ENCODE measurements at places on chromosomes 1 and 21.

GRCh38 chr1:36232212-36233095 lies 8.2 kb downstream of the THRAP3 start:
- no peak for DNase-seq

DNA sequence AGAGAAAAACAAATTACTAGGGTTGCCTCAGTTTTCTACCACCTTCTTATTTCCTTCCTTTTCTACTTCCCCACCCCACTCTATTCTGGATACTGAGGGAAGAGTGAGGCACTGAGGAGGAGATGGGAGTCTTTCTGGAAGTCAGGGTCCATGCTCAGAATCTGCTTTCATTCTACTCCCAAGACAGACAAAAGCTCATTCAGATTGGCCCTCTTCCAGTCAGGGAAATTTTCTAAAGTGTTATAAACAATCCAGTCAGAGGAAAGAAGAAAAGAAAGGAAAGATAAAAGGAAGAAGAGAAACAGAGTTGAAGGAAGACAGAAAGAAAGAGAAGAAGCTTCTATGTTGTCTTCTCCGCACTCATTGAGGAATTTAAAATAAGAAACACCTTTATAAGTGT lies 228.6 kb downstream of the COP1 start:
- no peak for DNase-seq

DNA sequence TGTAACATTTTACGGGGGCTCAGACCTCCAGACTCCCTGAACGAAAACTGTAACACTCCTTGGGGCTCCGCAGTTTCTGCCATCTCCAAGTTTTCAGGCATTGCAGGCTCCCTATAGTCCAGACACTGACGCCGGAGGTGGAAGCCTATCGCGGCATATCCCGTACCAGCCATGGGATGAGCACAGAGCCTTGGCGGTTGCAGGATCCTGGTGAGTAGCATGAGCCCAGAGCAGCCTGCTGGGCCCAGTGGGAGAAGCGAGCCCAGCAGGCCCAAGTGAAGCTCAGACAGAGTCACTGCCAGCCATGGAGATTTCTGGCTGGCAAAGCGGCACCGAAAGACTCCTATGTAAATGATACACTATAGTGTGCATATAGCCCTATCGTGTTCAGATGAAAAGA lies 446.8 kb downstream of the COL11A1 start:
- DNase-seq, result no peak

DNA sequence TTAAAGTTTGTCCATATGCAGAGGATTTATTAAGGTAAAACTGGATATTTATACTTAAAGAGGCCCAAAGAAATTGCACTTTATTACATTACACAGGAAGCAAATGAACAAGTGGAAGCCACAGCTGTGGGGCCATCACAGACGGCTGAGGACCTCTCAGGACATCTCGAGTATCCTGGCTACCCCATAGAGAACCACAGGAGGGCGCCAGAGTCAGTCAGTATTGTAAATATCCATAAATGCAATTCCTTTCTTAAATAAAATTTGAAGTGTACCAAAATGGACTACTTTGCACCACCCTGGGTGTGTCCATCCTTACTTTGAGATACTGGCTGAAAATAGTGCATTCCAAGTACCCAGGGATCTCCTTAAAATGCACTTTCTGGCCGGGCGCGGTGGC lies 257.2 kb downstream of the MRPL39 start:
- no peak for DNase-seq

GRCh38 chr1:217673387-217673786 lies 42.2 kb downstream of the SPATA17 start:
- DNase-seq, result no peak

GRCh38 chr1:24258735-24259424 lies 60.3 kb upstream of the GRHL3 start:
- DNase-seq, result no peak

DNA sequence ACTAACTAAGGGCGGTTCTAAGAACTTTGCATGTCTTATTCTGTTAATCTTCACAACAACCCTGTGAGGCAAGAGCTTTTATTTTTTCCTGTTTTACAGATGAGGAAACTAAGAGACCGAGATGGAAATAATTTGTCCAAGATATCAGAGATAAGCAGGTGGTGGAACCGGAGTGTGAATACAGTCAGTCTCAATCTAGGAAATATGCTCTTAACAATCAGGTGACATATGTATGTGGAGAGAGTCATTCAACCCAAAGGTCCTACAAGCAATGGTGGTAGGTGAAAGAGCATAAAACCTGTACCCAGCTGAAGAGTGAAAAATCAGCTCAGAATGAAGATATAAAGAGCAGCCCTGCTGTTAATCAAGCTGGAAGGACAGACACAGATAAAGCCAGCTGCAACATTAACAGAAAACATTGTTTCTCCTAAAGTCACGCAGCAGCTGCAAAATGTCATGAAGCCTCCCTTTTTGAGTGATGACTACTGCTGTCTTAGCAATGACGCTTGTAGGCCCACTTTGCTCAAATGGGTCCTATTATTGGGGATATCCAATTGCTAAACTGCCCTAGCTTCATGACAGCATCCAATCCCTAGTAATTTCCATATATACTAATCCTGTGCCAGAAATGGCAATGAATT lies 30.5 kb upstream of the FCAMR start:
- no peak for DNase-seq

DNA sequence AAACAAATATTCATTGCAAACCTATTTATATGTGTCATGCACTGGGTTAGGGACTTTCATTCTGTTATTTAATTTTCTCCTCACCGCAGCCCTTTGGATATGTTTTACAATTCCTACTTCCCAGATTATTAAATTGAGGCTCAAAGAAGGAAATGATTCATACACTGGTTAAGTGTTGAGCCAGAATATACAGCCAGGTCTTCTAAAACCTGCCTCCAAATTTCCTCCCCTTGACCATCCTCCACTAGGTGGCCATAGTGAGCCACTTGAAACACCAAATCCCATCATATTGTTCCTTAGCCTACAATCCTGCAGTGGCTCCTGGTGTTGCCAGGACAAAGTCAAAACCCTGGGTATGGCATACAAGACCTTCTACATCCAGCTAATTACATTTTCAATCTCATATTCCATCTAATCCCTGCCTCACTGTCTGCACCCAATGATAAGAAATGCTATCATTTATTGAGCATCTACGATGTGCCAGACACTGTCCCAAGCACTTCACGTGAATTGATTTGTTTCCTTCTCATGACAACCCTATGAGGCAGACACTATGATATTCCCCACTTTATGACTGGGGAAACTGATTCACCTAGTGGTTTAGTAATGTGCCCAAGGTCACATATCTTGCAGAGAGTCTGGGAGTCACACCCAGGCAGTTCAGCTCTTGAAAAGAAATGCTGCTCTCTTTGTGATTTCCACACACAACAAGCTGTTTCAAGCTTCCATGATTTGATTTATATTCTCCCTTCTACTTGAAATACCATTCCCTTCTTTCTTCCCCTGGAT lies 23.6 kb upstream of the KIRREL1 start:
- DNase-seq, result no peak

DNA sequence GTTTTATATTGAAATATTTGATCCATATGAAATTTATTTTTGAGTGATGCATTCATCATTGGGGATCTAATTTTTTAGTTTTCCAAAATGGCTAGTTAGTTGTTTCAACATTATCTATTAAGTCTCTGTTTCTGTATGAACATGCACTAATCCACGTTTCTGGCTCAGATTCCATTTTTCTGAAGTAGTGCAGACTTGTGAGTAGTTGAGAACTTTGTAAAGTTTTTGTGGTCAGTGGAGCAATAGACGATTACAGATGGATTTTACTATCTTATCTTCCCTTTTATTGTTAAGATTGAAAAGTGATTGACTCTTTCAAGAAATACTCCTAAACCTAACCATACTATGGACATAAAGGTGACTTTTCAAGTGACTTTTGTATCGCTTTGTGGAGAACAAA lies 16.7 kb downstream of the SOAT1 start:
- no peak for DNase-seq

GRCh38 chr1:3984586-3984985 lies 84.5 kb upstream of the C1orf174 start:
- no peak for DNase-seq

DNA sequence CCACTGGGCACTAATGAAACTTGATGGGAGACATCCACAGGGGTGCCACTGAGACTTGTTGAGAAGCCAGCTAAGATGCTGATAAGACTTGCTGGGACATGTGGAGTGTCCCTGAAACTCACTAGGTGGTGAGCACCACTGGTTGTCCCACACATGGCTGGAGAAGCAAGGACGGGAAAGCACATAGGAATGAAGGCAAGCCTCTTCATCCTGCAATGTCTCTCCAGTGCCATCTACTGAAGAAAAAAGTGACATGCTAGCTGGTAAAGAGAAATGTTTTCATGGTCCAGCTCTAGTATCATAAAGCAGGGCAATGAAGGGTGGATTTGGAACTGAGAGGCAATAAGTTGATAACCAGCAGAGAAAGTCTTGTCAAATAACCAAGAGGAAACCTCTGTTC lies 283.0 kb downstream of the PAPPA2 start:
- no peak for DNase-seq

GRCh38 chr1:67137307-67137753 lies 2.6 kb upstream of the C1orf141 start:
- DNase-seq, result no peak

- DNase-seq, result no peak
These were observed 57.9 kb downstream of the FMN2 start for GRCh38 chr1:240149484-240150094.

DNA sequence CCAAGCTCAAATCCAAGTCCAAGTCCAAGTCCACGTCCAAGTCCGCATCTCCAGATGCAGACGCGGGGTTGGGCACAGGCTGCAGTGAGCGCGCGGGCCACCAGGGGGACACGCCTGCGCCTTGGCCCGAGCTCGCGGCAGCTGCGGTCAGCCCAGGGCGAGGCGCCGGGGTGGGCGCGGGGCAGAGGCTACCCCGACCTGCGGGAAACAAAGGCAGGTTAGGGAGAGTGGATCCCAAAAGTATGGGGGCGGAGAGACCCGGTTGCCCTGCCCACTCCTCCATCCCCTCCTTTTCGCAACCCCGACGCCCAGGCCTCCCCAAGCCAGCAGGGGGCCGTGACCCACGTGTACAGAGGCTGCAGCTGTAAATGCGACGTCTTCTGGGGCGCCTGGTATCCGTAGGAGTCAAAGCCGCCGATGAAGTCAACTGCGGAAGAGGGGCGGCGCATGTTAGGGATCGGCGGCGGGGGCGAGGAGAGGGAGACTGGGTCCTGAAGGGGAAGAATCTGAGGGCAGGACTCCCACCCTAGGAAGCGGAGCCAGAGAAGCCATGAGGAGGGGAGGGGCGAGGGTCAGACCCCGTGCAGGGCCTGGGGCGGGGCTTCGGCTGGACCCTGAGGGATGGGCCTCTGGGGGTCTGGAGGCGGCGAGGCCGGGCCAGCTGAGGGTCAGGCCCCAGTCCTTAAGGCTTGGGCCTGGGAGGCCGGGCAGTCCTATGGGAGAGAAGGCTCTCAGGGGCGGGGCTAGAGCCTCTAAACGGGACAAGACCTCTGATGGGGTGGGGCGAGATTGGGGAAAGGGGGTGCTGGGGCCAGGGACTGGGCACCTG lies 58.0 kb downstream of the NKAIN1 start:
- no peak for DNase-seq

DNA sequence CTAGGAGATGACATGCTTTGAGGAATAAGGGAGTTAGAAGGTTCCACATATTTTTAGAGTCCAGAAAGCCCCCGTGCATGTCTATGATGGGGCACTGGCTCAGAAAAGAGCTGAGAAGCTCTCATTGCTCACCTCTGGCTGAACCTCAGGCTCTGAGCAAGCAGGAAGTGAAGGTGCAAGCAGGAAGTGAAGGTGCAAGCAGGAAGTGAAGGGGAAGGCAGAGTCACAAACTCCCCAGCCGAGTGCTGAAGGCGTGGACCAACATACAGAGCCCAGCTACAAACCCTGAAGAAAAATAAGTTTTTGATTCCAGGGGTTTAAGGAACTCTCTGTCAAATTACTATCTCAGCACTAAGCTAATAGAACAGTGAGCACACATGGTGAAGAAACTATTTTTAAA lies 7.0 kb downstream of the KRTAP10-8 start:
- no peak for DNase-seq

- no peak for DNase-seq
These were observed 105.4 kb downstream of the MAP3K21 start for GRCh38 chr1:233432916-233433315.

- DNase-seq, result no peak
These were observed 45.4 kb downstream of the LCA5L start for GRCh38 chr21:39400173-39400572.

GRCh38 chr21:41604583-41605041 lies 96.7 kb upstream of the TMPRSS2 start:
- DNase-seq, result no peak

GRCh38 chr1:5373281-5373680 lies 618.9 kb downstream of the NPHP4 start:
- no peak for DNase-seq

DNA sequence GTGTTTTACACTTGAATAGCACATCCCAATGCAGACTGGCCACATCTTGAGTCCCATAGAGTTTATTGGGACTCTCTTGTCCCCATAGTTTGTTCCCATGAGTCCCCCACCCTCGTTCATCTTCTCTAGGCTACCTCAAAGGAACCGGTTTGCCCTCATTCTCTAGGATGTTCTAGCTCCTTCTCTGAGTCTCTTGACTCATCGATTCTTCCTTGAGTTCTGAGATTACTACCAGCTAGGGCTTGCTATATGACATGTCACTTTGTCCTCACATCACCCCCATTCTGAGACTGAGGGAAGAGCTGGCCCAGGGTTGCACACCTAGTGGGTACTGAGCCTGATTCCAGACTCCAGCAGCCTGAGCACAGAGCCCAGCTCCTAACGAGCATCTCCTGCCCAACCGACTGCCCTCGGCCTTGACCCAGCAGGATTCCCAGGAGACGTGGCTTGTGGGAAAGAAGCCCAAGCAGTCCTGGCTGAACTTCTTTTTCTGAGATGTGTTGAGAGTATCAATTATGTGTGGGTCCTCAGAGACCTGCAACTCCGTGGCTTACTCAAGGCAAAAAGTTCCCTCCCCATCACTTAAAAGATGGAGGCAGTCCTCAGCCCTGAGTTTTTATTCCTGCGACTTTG lies 42.0 kb downstream of the TMEM51 start:
- no peak for DNase-seq

DNA sequence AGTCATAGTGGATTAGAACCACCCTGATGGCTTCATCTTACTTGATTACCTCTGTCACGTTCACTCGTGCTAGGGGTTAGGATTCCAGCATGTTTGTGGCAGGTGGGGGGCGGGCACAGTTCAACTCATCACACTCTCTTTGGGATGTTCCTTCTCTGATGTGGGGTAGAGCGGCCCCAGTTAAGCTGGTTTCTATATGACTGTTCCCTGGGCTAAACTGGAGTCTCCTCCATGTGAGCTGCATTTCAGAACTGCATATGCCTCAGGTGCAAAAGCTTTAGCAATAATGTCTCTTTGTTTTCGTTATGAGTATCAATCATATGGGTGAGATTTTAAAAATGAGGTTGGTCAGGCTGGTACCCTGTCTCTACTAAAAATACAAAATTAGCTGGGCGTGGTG lies 393.2 kb downstream of the RPS6KC1 start:
- no peak for DNase-seq

- DNase-seq, result no peak
These were observed 59.4 kb downstream of the DIPK1A start for GRCh38 chr1:92901699-92902405.

- DNase-seq, result no peak
These were observed 49.7 kb downstream of the NMNAT2 start for GRCh38 chr1:183368213-183369108.

Data from stimulated activated CD4-positive, alpha-beta T cell treated with anti-CD3 and anti-CD28 coated beads, Interleukin-1b, Interleukin-23, amount 100 ng/mL, for 1 hour (primary cell).